Dorsolateral prefrontal cortex (tissue), 122 donors: ENCODE measurements at places on chromosomes 1 and 21. TPM values are rescaled to one million over a fixed set of nuclear protein-coding genes. Genes with fewer than 3 reads are reported as not detected.

GRCh38 chr1:209367061-209367772 lies 216.3 kb upstream of the CAMK1G start:
- no peak for DNase-seq

DNA sequence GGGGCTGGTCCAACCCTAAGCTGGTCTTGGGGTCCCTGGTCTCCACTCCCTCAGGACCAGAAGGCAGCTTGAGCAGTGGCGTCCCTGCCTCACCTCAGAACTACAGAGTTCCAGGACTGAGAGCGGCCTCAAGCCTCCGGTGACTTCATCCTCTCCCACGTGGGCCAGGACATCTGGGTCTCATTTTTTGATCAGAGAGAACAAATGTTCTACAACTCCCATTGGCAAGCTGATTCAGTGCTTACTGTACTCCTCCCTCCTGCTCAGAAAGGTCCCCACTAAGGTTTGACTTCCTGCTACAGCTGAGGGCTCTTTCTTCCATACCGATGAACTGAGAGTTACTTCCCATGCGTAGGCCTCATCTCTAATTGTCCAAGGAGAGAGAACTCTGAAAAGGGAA lies 78.5 kb downstream of the PLXNA2 start:
- no peak for DNase-seq

ISG15 gene
- 22.3 TPM for total RNA-seq

DNA sequence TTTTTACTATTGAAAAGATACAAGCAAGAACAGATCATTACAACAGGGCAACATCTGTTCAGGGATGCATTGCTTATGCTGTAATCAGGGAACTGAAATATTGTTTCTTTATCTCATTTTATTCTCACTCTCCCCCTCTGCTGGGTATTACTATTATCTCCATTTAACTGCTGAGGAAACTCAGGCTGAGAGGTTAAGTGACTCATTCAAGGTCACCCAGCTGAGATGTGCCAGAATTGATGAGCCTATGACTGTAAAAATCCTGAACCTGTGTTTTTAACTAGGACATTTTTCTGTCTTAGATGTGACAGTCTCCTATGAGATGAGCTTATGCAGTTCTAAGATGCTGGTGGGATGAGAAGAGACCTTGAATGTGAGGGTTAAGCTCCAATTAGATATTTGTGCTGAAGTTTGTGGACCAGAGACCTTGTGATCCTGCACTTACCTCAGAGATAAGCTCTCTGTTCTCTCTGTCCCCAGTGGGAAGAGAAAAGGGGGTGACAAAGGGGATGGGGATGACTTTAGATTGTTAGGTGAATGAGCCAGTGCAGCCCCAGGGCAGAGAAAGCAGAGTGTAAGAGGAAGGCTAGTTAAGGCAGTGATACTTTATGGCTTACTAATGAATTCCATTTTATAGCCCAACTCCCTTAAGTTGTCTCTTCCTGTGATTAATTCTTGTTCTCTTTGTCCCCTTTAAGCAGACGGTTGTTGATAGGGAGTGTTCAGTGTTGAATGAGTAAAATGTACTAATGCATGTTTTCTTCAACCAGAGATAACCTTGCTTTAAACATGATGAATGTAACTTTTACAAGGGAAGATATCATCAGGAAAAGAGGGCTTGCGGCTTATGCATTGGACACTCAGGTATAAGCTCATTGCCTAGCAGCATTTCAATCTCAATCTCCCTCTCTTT lies 111.4 kb downstream of the HLX start:
- no peak for DNase-seq

- DNase-seq: no peak
Measured at GRCh38 chr1:46687093-46687659, 15.5 kb downstream of the TEX38 start.

GRCh38 chr1:95097426-95097825 lies 19.7 kb upstream of the TLCD4 start:
- DNase-seq: no peak

- DNase-seq: no peak
Measured at GRCh38 chr1:118963138-118963455, 25.0 kb downstream of the TBX15 start.

DNA sequence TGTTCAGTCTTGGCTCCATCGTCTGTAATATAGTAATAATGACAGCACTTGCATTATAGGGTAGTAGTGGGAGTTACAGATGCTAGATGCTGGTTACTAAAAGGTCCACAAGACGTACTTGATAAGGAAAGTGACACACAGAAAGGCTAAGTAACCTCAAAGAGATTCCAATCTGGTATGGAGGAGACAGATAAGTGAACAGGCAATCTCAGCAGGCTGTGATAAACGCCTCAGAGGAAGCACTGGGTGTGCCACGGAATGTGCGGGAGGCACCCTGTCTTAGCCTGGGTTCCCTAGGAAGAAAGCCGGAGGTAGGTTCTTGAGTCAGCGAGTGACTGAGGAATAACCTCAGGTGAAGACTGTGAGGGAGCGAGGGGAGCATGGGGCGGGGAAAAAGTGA lies 4.6 kb upstream of the CTPS1 start:
- no peak for DNase-seq

AKNAD1 gene
- total RNA-seq: 2.5 TPM

DNA sequence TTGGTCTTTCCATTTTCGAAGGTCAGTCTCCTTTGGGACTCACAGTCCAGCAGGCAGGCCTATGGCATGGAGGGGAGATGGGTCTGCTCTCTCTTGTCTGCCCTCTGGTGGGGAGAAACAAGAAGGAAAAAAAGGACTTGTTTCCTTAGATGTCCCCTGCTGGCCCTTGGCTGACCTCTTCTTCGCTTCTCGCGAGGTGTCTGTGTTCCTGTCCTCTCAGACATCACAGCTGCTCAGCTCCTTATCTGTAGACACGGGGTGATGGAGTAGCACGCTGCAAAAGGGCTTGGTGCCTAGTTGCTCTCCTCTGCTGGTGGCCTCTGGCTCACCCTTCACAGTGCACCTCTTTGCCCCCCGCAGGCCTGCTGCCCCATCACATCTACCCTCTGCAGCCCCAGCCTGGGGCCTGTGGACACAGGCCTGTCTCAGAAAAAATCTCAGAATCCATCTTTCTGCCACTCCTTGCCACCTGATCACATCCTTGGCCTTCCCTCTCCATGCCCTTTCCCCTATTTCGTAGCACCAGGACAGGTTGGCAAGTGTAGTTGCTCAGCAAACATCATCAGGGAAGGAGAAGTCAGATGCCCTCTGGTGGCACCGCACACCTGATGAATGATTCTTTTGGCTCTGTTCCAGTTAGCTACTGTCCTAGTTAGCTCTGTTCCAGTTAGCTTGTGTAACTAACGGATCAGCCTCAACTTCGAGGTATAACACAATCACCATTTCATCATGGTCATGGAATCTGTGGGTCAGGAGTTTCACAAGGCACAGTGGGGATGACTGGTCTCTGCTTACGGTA lies 18.7 kb upstream of the AK2 start:
- peak; percentile 51 for DNase-seq

GRCh38 chr1:16441282-16441665 lies 750 bp downstream of the NECAP2 start:
- no peak for DNase-seq

DNA sequence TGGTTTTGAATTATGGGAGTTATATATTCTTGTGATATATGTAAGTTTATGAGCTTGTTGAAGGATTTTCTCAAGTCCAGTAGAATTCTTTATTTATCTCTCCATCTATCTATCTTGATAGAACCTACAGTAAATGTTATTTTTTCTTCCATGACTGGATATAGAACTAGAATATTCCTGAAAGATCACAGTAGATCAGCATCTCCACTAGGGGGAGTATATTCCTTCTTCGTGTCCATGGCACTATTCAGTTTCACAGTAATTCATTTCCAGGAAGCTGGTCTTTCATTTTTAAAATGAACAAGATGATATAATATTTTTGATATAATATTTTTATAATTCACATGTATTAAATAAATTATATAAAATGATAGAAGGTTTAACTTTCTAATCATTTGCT lies 18.8 kb downstream of the TMPRSS15 start:
- DNase-seq: no peak

- DNase-seq: no peak
Measured at GRCh38 chr1:109912214-109912861, 1.7 kb downstream of the CSF1 start.
